ENCODE measurements at places on chromosomes 3 and 15.

DNA sequence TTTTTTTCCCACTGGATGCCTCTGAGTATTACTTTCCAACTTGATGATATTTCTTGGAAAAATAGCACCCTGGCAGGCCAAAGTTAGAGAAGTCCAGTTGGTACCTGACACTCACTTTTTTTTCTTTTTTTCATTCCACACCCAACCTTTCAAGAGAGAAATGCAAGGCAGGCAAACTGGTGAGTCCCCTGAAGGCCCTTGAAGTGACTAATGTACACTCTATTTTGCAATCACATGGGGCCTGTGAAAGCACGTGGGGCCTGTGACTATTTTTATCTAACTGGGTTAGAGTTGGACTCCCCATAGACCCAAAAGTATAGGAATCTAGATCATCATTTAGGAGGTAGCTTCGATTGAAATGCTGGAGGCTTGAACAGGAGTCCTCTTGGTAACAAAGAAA lies 316.7 kb downstream of the CHL1 start:
- no peak for DNase-seq

DNA sequence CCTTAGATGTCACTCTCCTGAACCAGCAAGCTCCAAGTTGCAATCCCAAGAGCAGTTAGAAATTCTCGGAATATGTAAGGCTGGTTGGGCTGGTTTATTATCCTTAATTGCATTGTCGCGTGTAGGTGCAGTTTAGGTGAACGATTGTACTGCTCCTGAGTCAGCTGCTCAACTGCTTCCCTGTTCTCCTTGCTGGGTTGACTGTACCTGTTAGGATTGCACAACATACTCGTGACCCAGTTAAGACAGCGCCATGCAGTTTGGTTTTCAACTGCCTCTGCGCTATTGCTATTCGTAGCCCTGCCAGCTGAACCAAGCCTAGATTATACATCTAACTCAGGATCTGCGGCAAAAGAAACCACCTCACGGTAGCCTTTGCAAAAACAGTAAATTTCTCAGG lies 41.0 kb downstream of the BCL2L10 start:
- DNase-seq = no peak

GRCh38 chr3:194019398-194020165 lies 116.4 kb upstream of the HES1 start:
- DNase-seq = no peak

GRCh38 chr3:61617041-61617440 lies 55.7 kb downstream of the PTPRG start:
- DNase-seq = no peak

GRCh38 chr3:84125201-84125721 lies 833.5 kb upstream of the CADM2 start:
- no peak for DNase-seq

DNA sequence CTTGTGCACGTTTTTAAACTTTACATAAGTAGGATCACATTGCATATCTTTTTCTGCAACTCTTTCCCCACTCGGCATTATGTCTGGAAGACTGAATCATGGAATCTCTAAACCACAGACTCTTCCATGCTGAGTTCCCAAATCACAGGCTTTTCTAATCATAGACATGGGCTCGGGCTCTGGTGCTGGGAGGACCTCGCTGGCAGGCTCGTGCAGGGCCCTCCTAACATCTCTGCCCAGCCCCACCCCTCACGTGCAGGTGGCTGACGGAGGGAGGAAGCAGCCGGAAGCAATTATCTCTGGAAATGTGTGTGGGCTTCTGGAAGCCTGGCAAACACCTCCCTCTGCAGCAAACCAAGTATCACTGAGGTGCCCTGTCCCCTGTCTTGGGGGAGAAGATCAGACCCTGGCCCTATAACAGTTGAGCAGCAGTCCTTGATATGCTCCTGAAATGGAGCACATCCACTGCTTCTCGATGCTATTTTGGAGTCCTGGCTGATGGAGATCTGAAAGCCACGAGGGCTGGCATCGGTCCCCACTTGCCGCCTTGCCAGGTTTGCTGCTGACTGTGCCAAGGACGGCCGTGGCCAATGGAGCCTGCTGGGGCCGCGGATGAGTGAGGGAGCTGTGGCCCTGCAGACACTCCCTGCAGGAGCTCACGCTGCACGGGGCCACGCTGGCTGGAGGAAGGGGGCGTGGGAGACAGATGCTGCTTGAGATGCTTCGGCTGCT lies 4.4 kb upstream of the IQSEC1 start:
- DNase-seq = no peak

GRCh38 chr15:51030649-51031316 lies 63.9 kb downstream of the TNFAIP8L3 start:
- no peak for DNase-seq
